ENCODE measurements at places on chromosomes 12 and 14. TPM values are rescaled to one million over a fixed set of nuclear protein-coding genes. Genes with fewer than 3 reads are reported as not detected.

The CLMN gene
- total RNA-seq, result 2.5 TPM

The PEX5 gene
- 25.8 TPM for total RNA-seq

The GNB3 gene
- 1.5 TPM for total RNA-seq

The ACTR10 gene
- total RNA-seq, result 39.5 TPM

The FOXN4 gene
- not detected for total RNA-seq

The LRRIQ1 gene
- 0.18 TPM for total RNA-seq

The CCDC175 gene
- not detected for total RNA-seq

The LRP1-AS gene
- not detected for total RNA-seq

The KLHL33 gene
- not detected for total RNA-seq

The PGF gene
- 395 TPM for total RNA-seq

The RGS6 gene
- not detected for total RNA-seq

The B4GALNT3 gene
- total RNA-seq, result not detected

The ZNF385A gene
- total RNA-seq, result 1.1 TPM

The WNT1 gene
- not detected for total RNA-seq

The PRR4 gene
- 0.18 TPM for total RNA-seq

The TMEM52B gene
- total RNA-seq, result not detected

The TMEM119 gene
- under 0.01 TPM for total RNA-seq

The CMA1 gene
- total RNA-seq, result not detected

The AMHR2 gene
- 0.09 TPM for total RNA-seq

The WIF1 gene
- total RNA-seq, result not detected

The KCNH3 gene
- total RNA-seq, result under 0.01 TPM

The GLT1D1 gene
- total RNA-seq, result not detected

The CCDC198 gene
- total RNA-seq, result not detected

The SSPN gene
- 0.27 TPM for total RNA-seq

The ANKRD33 gene
- 0.09 TPM for total RNA-seq

The HOXC9 gene
- total RNA-seq, result not detected

The SLC25A3 gene
- total RNA-seq, result 629 TPM

The TAS2R9 gene
- total RNA-seq, result 0.09 TPM

The TTC9 gene
- total RNA-seq, result under 0.01 TPM

The GPR33 gene
- not detected for total RNA-seq

The CBLN3 gene
- 1.3 TPM for total RNA-seq

The SIX6 gene
- total RNA-seq, result not detected

The ZDHHC22 gene
- not detected for total RNA-seq

The RPL10L gene
- total RNA-seq, result not detected

The KIF26A gene
- total RNA-seq, result 15.2 TPM

The SIX4 gene
- 2.4 TPM for total RNA-seq

The ZC3H14 gene
- total RNA-seq, result 50.5 TPM

The AHSA1 gene
- 139 TPM for total RNA-seq

The KRT4 gene
- total RNA-seq, result not detected

The PUS1 gene
- 16.5 TPM for total RNA-seq

The ABCD2 gene
- total RNA-seq, result not detected

The MYRFL gene
- total RNA-seq, result under 0.01 TPM

The ERP27 gene
- total RNA-seq, result 0.09 TPM

The ARF6 gene
- total RNA-seq, result 74.1 TPM

The SERPINA9 gene
- not detected for total RNA-seq

The CAPS2 gene
- total RNA-seq, result 2.5 TPM

The C12orf42 gene
- total RNA-seq, result not detected

The SLC7A7 gene
- 13.6 TPM for total RNA-seq

The RILPL1 gene
- 9.7 TPM for total RNA-seq

The SLC35E3 gene
- total RNA-seq, result 4.9 TPM

The KRT7 gene
- 1,591 TPM for total RNA-seq

The INSM2 gene
- total RNA-seq, result not detected

The ASIC1 gene
- 1.0 TPM for total RNA-seq

The HCAR1 gene
- total RNA-seq, result under 0.01 TPM

The CHMP4A gene
- 27.9 TPM for total RNA-seq

The TAS2R43 gene
- total RNA-seq, result 1.5 TPM

The BCL2L14 gene
- total RNA-seq, result not detected

The TAS2R8 gene
- total RNA-seq, result 0.09 TPM
